ENCODE measurements at places on chromosomes 16 and 17.

DNA sequence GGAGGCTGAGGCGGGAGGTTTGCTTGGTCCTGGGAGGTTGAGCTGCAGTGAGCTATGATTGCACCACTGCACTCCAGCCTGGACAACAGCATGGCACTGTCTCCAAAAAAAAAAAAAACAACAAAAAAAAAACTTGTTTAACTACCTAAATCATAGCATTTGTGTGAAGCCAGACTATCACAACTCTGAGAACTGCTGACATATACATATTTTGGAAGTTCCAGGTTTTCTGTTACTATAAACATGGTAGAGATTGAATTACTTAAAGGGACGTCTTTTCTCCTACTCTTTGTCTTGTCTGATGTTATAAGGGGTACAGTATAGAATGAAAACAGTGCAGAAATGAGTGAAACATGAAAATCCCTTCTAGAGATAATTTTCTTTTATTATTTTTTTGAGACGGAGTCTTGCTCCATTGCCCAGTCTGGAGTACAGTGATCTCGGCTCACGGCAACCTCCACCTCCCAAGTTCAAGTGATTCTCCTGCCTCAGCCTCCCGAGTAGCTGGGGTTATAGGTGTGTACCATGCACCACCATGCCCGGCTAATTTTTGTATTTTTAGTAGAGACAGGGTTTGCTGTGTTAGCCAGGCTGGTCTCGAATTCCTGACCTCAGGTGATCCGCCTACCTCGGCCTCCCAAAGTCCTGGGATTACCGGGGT lies 18.4 kb downstream of the ABCC1 start:
- DNase-seq: no peak

DNA sequence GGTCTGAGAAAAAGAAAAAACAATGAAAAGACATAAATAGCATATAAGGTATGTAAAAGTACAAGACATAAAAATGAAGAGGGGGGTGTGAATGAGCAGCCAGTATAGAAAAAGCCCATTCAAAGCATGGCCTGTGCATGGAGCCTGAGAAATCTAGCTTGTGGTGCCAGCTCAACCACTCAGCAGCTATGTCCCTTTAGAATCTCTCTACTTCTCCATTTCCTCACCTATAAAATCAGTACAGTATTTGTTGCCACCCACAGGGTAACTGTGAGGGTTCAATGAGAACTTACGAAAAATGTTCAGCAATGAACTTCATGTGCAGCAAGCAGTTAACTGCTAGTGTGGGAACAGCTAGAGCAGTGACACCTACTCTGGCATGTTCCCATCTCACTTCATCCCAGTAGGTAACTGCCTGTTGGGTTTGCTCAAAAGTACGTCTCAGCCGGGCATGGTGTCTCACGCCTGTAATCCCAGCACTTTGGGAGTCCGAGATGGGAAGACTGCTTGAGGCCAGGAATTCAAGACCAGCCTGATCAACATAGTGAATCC lies 15.3 kb downstream of the CYTH1 start:
- DNase-seq: no peak

- no peak for DNase-seq
Measured at GRCh38 chr16:64882078-64882784, 239.6 kb downstream of the CDH11 start.

DNA sequence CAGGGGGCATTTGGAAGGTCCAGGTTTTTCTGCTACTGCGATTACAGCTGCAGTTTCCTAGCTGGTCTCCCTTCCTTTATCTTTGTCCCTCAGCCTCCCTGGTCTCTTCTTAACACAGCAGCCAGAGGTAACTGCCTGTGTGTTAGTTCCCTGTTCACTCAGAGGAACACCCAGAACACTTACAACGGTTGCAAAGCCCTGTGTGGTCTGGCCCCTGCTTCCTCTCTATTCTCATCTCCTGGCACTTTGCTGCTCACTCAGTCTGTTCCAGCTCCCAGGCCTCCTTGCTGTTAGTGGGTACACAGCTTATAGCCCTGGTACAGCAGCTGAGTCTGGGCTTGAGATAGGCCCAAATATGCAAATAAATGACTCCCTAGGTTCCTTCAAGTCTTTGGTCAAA lies 16.4 kb downstream of the NTN1 start:
- no peak for DNase-seq

- no peak for DNase-seq
Measured at GRCh38 chr17:29196769-29197515, 16.7 kb upstream of the MYO18A start.

- DNase-seq: no peak
Measured at GRCh38 chr16:88976366-88977017, 515 bp downstream of the CBFA2T3 start.

GRCh38 chr17:74759941-74760340 lies 11.5 kb downstream of the NHERF1 start:
- DNase-seq: no peak

DNA sequence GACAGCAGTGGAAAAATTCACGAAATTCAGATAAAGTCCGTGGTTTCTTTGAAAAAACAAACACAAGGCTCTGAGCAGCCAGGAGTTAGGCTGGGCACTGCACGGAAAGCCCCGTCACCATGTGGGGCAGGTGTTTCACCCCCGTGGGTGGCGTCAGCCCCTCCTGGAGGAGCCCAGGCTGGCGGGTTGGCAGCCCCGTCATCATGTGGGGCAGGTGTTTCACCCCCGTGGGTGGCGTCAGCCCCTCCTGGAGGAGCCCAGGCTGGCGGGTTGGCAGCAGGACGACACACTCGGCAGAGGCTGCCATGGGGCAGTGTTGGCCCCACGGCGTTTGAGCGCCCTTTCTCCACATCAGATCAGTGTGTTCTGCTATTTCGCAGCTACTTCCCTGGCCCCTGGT lies 38.1 kb downstream of the ACSF3 start:
- no peak for DNase-seq

GRCh38 chr16:67163164-67163998 lies 1.2 kb upstream of the HSF4 start:
- DNase-seq: no peak

GRCh38 chr16:19213885-19214284 lies 45.8 kb downstream of the SYT17 start:
- no peak for DNase-seq

GRCh38 chr16:31470615-31471014 lies 1.3 kb upstream of the TGFB1I1 start:
- DNase-seq: no peak

GRCh38 chr16:72066747-72067146 lies 3.7 kb downstream of the HPR start:
- peak; percentile 58 for DNase-seq

DNA sequence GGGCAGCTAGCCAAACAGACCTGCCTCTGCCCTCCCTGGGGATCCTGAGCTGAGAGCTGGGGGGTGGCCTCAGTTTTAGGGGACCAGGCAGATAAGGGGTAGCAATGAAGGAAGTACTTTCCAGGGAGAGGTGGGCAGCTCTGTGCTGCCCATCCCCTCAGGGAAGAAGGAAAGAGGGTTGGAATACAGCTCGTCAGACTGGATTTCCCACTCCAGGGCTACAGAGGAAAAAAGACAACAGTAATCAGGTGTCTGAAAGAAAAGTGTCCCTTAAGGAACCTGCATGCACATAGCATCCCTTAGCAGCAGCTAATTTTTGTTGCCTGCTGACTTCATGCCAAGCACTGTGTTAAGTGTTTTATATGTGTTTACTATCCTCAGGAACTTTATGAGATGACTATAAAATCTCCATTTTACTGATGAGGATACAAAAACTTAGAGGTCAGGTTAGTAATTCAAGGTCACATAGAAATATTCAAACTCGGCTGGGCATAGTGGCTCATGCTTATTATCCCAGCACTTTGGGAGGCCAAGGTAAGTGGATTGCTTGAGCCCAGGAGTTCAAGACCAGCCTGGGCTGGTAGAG lies 3.2 kb upstream of the MRPL58 start:
- no peak for DNase-seq

GRCh38 chr16:52074133-52074532 lies 472.8 kb downstream of the TOX3 start:
- no peak for DNase-seq

- DNase-seq: no peak
Measured at GRCh38 chr16:77877712-77878347, 89.5 kb downstream of the VAT1L start.

DNA sequence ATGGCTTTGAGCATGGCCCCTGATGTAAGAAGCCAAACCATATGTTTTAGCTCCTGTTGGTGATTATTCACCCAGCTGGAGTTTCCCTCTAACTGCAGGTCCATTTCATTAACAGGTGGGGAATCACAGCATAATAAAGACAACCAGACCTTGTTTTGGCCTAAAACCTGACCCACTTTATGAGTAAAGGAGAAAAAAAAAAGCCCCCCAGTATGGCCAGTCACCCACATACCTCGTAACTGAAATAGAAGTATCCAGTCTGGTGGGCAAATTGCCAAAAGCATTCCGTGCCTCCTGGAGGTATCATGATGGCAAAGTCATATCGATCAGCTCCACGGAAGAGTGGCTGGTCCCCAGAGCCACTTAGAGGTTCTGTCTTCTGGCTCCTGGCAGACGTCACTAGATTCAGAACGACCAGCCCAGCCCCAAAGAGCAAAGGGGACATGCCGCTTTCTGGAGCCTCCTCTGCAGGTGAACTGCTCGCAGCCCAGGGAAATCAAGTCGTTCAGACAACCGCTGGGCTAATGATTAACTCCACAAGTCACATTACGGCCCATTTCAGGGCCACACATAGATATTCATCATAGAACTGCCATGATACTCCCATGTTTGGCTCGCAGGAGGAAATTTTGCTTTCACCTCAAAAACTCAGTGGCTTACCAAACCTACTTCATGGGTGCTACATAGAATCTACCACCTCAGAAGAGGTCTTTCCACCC lies at the start of gene TMED6:
Gene TMED6, minus strand, starts transcription at position 478 of the 719 bp plus-strand sequence. Its CDS starts 33 bp downstream, at position 445.
- no peak for DNase-seq

DNA sequence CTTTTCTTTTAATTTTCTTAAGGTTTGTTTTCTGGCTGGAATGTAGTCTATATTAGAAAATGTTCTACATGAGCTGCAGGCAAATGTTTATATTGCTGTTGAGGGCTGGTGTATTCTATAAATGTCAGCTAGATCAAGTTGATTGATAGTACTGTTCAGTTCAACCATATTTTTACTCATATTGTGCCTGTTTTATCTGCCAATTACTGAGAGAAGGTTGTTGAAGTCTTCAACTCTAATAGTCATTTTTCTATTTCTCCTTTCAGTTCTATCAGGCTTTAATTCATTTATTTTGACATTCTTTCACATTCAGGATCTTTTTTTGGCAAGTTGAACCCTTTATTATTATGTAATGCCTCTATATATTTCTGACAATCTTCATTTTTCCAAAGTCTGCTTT lies 93.2 kb upstream of the HS3ST3A1 start:
- DNase-seq: no peak

DNA sequence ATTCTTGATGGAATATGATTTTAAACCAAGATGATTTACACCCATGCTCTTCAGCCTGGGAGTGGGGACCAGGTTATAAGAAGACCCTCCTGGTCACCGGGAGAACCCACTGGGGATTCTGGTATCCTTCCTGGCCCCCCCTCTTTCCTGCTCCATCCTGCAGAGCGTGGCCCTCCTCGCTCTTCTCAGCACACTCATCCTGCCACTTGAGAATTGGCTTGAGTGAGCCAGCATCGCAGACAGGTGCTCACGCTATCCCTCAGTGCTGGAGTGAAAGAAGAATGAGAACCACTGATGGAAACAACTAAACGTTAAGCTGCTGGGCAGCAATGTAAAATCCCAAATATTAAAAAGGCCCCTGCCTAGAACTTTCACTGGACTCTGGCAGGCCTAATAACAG lies 98.0 kb downstream of the CYTH1 start:
- no peak for DNase-seq

DNA sequence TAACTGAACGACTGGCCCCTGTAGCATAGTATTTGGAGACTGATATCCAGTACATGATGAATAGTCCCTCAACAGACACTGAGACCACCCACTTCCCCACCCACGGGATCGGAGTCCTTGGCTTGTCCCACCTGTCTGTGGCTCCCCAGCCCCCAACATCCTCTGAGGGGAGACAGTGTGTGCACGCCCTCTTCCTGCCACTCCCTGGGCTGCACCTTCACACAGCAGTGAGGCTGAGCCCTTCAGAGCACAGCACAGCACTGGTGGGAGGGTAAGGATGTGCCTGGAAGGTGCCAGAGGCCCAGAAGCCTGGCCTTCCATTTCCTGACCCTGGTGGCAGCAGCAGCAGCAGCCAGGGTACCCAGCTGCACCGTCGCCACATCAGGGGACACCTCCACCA lies 11.0 kb downstream of the DNASE1 start:
- DNase-seq: no peak

GRCh38 chr17:38871247-38872015 lies 1.6 kb downstream of the LASP1 start:
- DNase-seq: peak; percentile 83
